ENCODE measurements at places on chromosomes 12 and 14.
A peak's percentile ranks its signal among the peaks of the same experiment; 100 is the strongest.

- DNase-seq: no peak
These were observed 28.3 kb downstream of the PSMA6 start for GRCh38 chr14:35320472-35320871.

DNA sequence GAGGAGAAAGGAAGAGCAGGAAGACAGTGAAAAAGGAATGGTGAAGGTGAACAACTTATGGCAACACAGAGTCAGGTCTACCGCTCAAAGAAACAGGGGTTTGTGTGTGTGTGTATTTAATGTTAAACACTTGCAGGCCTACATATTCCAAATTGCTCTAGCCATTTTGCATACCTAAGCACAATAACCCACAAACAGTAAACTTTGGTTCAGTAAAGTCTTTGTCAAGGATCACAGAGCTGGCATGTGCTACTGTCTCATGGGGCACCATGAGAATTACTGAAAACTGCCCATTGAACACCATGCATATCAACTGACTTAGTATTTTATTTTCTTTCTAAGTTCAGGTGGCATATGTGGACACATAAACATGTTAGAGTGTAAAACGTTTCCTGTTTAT is 163.6 kb downstream of the MDGA2 start:
- no peak for DNase-seq

GRCh38 chr14:56896922-56897321 is 86.6 kb upstream of the OTX2 start:
- no peak for DNase-seq

DNA sequence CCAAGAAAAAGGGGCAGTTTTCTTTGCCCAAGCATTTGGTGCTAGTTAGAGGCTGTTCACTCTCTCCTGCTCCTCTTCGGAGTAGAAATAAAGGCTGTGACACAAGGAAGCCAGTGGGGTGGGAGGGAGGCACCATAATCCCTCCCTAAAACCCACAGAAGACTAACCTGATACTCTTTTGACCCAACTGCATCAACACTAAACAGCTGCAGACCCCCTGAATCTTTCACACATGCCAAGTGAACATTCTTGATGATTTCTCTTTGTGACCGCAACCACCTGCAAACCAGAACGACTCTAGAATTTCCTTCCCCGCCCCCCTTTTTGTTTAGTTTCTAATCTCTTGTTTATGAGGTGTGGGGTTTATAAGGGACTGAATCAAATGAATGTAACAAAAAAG is 175.8 kb upstream of the BCL2L14 start:
- DNase-seq: no peak

DNA sequence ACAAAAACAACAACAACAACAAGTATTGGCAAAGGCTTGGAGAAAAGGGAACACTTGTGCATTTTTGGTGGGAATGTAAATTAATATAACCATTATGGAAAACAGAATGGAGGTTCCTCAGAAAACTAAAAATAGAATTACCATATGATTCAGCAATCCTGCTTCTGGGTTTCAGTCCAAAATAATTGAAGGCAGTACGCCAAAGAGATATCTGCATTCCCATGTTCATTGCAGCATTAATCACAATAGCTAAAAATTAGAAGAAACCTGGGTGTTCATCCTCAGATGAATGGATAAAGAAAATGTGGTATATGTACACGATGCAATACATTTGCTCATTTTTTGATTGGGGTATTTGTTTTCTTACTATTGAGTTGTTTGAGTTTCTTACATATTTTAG is 813.0 kb downstream of the NRXN3 start:
- DNase-seq: no peak

DNA sequence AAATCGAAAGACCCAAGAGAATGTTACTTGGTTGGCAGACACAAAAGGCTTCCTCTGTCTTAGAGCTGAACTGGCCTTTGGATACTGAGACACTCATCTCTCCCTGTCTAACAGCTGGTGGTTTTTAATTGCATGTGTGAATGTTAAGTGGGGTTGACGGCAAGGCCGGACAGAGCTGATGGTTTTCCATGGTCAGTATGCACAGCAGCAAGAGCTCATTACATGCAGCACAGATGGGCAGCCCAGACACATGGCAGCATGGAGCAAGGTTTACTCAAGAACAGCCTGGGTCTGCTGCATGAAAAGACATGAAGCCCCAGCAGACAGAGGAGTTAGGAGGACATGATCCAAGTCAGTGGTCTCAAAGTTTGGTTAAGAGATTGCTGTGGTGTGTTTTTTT is 27.8 kb upstream of the CACNA2D4 start:
- no peak for DNase-seq

- no peak for DNase-seq
These were observed 59.7 kb downstream of the E2F7 start for GRCh38 chr12:77005611-77006098.

DNA sequence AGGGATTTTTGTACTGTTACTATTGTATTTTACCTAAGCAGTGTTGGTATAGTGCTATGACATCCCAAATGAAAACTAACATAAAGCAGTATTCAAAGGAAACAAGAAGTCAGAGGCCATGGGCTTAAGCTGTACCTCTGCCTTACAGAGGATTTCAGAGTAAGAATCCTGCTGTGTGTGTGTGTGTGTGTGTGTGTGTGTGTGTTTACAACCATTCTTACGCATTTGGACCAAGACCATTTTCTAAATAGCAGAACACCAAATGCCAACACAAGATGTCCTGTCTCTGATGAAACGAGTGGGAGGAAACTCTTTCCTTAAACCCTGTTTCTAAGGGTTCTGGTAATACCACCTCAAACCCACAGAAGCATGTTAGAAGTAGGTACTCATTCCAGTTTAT is 64.4 kb downstream of the PPP1R36 start:
- DNase-seq: no peak

DNA sequence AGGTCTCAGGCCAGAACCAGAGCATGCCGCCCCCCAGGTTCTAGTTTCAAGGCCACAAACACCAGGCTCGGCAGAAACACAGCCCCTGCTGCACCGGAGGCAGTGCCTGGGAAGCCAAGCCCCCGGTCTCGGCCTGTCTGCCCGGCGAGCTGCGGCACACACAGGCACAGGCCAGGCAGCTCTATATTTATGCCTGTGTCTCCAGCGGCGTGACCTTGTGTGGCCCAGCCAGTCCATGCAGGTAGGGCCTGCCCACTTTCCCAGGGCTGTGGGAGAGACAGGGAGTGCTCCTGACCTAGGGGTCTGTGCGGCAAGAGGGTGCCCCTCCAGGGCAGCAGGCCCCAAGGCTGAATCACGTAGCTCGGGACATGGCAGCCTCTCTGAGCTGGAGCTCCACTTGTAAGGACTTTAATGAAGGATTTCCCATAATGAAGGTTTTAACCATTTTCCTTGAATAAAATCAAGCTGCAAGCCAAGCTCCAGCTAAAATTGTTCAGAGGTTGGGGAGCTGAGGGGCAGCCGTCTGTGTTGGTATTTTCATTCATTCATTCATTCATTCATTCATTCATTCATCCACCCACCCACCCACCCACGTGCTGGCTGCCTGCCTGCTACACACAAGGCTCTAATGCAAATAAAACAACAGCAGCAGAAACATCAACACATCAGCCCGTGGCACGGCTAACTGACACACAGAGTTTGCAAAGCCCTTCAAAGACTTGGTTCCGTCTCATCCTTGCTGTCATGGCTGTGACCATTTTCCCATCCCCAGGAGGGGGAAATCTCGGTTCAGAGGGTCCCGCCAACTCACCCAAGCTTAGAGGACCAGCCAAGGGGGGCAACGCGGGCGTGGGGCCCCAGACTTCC is 92.0 kb downstream of the RFLNA start:
- no peak for DNase-seq

DNA sequence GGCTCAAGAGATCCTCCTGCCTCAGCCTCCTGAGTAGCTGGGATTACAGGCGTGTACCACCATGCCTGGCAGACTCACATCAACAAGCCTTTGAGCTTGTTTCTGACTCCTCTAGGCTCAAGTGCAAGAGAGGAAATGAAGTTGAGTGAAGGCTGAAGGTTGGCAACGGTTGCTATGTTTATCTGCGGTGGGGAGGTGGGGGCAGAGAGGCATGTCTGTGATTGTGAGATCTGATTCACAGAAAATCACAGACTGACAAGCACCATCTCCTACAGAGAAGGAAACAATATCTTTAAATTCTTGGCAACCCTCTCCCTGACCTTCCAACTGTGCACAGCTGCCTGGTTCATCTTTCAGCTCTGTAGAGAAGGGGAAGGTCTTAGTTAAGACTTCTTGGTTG is 22.1 kb upstream of the NINJ2 start:
- peak; percentile 76 for DNase-seq

- DNase-seq: no peak
These were observed 30.5 kb downstream of the PLXNC1 start for GRCh38 chr12:94178882-94179281.

GRCh38 chr12:61566183-61566582 is 694.0 kb upstream of the USP15 start:
- no peak for DNase-seq

- DNase-seq: no peak
These were observed 39.6 kb downstream of the CFAP251 start for GRCh38 chr12:121957861-121958515.

All from T-helper 1 cell (primary cell).